HepG2 (cell line): ENCODE measurements at places on chromosomes 6 and 20. TPM values are rescaled to one million over a fixed set of nuclear protein-coding genes. Genes with fewer than 3 reads are reported as not detected.

GRCh38 chr6:170235391-170236125, 55.3 kb downstream of the DLL1 start:
- no peak for DNase-seq

- DNase-seq, result no peak
Observed at GRCh38 chr6:99619409-99619762, 12.8 kb downstream of the PRDM13 start.

Gene PCSK2
- total RNA-seq, result not detected in 2 replicates

Gene ADGRB3
- not detected in 2 replicates for total RNA-seq

Gene GSTA2
- total RNA-seq, result 13.7 and 21.5 TPM in 2 replicates
